ENCODE measurements at places on chromosomes 6 and 20. TPM values are rescaled to one million over a fixed set of nuclear protein-coding genes. Genes with fewer than 3 reads are reported as not detected.

DNA sequence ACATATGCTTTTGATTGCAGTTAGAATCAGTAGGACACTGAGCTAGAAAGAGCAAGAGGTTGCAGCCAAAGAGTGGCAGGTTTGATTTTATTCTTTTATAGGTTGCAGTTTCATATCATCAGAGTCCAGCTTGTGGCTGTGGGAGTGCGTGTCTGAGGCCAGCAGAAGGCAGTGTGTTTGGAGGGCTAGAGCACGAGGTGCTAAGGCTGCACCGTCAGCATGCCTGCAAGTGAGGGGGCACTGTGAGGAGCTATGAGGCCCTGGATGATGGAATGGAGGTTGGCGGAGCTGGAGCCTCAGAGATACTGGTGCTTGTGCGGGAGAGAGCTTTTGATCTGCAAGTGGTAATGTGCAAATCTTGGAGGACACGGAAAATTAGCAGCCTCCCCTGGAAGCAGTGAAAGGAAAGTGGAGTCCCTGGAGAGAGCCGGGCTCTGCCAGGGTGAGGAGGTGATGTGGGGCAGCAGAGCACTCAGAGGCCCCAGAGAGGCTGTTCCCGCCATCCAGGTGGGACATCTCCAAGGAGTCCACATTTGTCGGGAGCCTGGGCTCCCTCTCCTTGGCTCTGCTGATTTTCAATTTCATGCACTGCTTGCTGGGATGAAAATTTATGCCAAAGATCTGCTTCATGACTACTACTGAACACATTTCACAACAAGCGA is 43.6 kb downstream of the PXDC1 start:
- no peak for DNase-seq

The TMEM200A gene
- 1.0 TPM for total RNA-seq

The FGD2 gene
- total RNA-seq, result 16.2 TPM

The ATP6V1G2 gene
- 2.0 TPM for total RNA-seq
